Stimulated activated CD8-positive, alpha-beta memory T cell treated with anti-CD3 and anti-CD28 coated beads, Interleukin-2, amount 100 ng/mL, for 48 hours (primary cell): ENCODE measurements at places on chromosomes 7 and 10.

DNA sequence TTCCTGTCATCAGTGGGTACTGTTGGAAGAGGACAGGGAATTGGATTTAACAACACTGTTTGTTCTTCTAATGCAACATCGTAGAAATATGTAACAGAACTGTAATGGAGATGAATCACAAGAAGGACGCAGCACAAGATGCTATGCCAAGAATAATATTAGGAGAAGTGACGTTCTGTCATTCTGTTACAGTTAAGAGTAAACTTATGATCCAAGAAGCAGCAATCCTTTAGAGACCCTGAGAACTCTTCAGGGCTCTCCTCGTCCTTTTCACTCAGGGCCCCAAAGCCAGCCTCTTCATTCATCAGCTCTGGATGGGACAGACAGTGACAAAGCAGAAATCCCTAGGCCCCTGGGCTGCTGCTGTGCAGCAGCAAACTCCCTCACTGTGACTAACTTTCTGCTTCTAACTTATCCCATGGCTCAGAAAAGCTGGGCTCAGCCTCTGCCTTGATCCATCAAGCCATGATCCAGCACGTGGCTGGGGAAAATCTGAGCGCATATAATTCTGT is 8.7 kb upstream of the IL6 start:
- no peak for DNase-seq

- no peak for DNase-seq
These were observed 350.1 kb upstream of the COBL start for GRCh38 chr7:51666751-51667150.

- DNase-seq = no peak
These were observed 57.3 kb upstream of the FGFR2 start for GRCh38 chr10:121655254-121656144.

DNA sequence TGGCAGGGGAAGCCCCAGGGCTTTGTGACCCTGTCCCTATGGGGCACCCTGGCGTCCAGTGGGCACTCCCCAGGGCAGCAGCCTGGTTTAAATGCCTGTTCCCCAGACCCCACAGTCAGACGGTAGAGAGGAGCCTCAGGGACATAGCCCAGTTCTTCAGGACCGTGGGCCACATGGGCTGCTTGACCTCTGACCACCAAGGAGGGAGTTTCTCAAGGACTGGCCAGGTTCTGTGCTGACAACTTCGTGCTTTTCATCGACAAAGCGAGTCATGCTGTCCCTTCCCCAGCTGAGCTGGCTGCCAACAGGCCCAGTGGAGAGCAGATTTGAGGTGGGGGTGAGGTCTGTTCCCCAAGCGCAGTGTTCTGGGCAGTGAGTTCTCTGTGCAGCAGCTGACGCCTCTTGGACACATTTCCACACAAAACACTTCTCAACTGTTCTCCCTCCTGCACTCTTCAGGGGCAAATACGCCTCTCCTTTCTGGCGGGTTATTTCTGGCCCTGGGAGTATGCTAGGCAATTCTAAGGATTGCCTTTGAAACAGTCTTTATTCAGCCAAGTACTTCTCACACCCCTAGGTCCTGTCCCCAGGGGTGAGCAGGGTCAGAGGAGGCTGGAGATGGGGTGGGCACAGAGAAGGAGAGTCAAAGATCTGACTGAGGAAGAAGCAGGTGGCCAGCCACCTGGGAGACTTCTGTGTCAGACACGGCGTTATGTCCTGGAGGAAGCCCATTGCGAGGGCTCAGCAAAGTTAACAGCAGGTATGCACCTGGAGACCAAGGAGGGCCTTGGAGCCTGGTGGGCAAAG is 57.3 kb upstream of the CAMK2B start:
- no peak for DNase-seq

GRCh38 chr10:114703377-114704107 is 45.5 kb upstream of the ABLIM1 start:
- DNase-seq = no peak

DNA sequence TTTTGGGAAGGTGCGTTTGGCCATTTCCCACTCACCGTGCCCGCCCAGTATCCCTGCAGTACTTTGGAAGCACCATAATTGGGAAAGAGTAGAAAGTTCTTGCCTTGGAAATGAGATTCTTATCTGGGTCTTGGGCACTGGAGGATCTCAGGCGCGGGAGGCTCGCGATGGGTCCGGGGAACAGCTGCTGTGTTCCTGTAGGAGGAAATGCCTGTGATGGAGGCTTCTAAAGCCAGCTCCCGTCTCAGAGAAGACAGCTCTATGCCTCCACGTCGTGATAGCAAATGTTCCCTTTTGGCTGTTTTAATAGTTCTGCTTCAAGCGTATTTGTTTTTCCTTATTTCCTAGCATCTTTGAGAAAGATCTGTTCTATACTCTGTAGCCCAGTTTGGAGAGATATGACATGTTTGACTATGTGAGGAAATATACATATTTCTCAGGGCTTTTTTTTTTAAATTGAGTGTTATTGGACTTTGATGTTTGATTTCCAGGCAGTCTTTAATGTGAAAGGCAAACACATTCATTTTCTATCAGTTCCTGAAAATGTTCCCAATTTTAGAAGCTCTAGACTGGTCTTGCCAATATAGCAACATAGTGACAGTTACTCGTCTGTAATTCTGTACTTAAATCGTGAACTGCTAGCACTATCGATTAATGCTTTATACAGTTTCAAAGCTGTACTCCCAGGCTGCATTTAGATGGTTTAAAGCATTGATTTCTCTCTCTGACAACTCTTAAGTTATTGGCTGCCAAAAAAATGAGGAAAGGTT is 280.8 kb downstream of the DPP6 start:
- no peak for DNase-seq

DNA sequence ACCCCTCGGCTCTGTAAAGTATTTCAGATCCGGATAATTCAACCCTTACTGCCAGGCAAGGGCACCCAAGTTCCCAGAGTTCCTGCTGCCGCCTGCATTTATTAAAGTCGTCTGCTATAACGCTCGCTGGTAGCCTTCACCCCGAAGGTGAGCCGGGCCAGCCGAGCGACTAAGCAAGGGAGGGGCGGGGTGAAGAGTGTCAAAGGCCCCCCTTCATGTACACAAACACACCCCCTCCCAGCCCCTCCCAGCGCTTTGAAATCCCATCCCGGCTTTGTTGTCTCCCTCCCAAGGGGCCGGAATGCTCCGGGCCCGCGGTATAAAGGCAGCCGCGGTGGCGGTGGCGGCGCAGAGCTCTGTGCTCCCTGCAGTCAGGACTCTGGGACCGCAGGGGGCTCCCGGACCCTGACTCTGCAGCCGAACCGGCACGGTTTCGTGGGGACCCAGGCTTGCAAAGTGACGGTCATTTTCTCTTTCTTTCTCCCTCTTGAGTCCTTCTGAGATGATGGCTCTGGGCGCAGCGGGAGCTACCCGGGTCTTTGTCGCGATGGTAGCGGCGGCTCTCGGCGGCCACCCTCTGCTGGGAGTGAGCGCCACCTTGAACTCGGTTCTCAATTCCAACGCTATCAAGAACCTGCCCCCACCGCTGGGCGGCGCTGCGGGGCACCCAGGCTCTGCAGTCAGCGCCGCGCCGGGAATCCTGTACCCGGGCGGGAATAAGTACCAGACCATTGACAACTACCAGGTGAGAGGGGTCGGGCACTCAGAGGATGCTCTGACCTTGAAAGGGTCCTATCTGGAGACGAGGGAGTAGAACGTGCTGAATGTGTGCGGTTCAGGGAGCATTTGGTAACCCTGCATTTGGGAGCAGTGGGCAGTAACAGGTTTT is at the start of gene DKK1:
Gene DKK1, plus strand, starts transcription at position 349 of the 889 bp plus-strand sequence. Its CDS starts 154 bp downstream, at position 503.
- DNase-seq = peak; percentile 14

DNA sequence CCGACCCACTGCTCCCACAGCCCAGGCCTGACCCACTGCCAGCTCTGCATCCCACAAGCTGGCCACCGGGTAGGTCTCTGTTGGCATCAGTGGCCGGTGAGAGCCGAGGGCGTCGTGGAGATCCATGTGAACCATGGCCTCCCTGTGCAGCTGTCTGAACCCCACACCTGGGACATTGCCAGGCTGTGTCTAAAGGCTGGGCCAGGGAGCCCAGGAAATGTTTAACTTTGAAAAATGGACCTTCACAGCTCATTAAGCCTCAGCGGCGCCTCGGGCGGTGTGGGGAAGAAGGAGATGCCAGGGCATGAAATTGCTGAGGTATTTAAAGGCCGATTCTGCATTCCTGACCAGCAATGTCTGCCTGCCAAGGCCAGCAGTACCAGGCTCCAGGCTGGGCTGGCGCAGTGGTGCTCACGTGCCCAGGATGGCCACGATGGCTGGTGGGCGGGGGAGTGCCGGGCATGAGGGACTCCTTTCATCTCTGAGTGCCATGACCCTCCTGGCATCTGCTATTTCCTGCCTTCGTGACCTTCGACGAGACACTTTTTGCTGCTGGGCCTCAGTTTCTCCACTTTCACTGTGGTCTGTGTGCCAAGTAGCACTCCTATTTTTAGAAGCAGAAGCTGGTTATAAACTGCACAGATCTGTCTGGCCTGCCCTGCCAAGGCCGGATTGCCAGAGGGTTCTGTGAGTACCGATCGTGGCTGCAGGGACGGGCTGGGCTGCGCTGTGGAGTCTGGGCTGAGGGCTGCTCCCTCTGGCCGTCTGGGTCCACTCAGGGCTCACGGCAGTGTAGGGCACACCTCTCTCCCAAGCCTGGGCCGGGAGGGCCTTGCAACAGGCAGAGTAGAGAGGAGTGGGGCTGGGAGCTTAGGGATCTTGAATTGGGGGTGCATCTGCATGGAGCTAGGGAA is 21.8 kb downstream of the ELFN1 start:
- DNase-seq = no peak

- no peak for DNase-seq
These were observed 124.6 kb downstream of the PARD3 start for GRCh38 chr10:34690383-34691049.

DNA sequence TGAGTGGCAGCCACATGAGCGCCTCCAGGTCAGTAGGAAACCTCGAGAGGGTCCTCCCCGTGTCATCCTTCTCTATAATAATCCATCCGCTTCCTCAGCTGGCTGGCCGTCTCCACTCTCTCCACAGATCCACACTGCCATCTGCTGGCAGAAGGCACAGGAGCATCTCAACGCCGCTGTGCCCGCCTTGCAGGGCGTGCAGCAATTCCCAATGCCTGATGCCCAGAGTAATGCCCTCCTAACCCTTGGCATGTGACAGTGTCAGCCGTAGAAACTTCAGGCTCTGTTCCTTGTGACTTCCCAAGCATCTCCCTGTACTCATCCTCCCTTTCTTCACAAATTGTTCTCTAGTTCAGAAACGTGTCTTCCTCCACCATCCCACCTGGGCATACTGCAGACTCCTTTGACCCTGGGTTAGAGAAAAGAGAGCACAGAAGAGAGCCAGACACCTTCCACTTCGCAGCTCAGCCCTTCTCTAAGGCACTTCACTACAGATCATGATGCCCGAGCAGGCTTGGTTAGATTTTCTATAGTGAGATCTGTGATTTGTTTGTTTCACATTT is 70.8 kb downstream of the XPNPEP1 start:
- DNase-seq = peak; percentile 56

DNA sequence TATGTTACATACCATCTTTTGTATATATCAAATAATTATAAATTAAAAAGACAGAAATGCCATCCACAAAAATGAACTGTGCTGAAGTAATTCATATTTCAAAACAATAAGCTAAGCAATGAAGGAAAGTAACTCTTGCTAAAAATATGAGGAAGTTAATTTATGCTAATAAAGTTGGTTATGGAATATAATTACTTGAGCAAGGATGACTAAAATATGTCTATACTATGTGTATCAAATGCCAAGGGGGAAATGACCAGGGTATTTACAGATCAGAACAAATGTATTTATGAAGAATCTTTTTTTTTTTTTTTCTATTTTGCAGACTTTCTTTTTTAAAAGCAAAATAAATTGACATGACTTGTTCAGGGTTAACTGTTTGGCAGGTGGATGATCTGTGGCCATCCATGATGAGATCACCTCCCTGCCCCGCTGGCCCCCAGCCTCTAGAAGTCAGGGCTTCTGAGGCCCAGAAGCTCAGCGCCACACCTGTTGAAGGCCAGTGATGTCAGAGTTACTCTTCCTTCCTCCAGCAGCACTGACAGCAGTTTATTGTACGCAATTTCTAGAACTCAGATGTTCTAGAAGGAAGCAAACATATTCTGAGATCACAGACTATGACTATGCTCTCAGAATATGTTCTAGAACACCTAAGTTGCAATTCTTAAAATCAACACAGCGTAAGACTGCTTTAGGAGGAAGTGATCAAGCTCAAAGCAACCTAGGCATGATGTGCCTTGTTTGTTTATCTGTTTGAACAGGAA is 196.1 kb upstream of the KLF14 start:
- DNase-seq = no peak

DNA sequence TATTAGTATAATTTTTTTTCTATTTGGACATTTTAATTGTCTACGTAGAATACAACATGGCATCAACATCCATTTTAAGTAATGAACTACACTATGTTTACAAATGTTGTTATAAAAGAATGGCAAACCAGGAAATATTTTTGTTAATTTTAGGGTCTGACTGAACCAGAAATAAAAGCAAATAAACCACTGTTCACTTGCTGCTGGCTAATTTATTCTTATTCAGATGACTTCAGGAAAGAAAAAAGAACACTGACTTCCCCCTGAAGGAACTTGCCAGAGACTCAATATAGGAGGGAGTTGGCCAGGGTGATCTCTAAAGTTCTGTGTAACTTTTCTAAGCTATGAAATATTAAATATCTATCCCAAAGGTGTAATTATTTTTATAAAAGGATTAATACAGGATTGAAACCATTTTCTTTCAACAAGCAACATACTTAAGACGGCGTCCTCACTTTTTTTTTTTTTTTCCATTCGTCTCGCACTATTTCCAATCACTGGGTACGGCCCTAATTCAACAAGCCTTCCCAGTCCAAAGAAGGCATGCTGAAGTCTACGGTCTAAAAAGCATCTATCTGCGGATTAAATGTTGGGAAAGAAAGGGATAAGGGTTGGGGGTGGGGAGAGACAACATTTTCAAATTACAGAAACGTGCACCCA is 1.2 kb downstream of the USP6NL start:
- DNase-seq = no peak

GRCh38 chr10:116015583-116016333 is 257.2 kb downstream of the GFRA1 start:
- no peak for DNase-seq

DNA sequence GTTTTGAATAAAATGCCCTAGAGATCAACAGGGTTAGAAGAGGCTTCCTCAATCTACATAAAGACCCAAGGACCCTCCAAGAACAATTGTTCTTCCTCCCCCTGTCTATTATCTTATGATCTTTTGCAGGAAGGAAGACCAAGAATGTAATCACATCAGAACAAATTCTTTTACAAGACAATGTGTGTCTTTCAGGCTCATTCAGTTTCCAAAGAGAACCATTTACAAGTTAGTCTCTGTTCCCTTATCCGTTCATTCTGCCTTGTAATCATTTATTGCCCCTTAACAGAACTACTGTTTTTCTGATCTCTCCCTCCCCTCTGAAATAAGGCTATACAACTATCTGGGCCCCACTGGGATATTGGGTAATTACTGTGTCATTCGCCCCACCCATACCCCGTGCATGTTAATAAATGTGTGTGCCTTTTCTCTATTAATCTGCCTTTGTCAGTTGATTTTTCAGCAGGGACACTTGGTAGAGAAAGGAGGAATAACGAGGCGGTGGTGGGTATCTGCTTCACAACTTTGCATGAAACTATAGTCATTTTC is 5.7 kb upstream of the MKRN1 start:
- DNase-seq = no peak

- no peak for DNase-seq
These were observed 90.2 kb upstream of the FAM20C start for GRCh38 chr7:102047-102711.

- no peak for DNase-seq
These were observed 222.7 kb downstream of the PRPF18 start for GRCh38 chr10:13809427-13809826.
